T-helper 17 cell (primary cell): ENCODE measurements at places on chromosomes 12 and 14. TPM values are rescaled to one million over a fixed set of nuclear protein-coding genes. Genes with fewer than 3 reads are reported as not detected.

- DNase-seq = no peak
Measured at GRCh38 chr14:24966579-24966964, 83.4 kb downstream of the STXBP6 start.

- DNase-seq = no peak
Measured at GRCh38 chr12:5713599-5714081, 231.4 kb downstream of the ANO2 start.

Gene BDKRB1
- total RNA-seq = not detected

DNA sequence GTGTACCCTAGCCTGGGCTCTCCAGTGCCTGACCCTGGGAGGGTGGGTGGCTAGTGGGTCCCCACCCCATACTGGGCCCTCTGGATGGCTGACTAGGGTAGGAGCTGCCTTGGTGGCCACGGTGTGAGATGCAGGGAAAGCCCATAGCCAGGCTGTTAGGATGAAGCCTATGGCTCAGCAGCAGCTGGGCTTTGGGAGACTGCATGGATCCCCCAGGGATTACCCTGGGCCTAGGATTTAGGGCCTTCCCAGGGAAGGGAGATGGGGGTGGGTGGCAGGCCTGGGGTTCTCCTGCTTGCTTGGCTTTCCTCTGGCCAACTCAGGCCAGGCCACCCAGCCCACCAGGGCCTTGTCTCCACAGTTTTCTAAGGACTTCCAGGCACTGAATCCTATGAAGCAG is 6.3 kb downstream of the GSTZ1 start:
- no peak for DNase-seq

Gene LRP1-AS
- not detected for total RNA-seq

GRCh38 chr14:92484132-92484823 is 29.3 kb upstream of the RIN3 start:
- DNase-seq = no peak

GRCh38 chr14:56708704-56709103 is 101.6 kb downstream of the OTX2 start:
- DNase-seq = no peak
